ENCODE measurements at places on chromosomes 6 and 20.

DNA sequence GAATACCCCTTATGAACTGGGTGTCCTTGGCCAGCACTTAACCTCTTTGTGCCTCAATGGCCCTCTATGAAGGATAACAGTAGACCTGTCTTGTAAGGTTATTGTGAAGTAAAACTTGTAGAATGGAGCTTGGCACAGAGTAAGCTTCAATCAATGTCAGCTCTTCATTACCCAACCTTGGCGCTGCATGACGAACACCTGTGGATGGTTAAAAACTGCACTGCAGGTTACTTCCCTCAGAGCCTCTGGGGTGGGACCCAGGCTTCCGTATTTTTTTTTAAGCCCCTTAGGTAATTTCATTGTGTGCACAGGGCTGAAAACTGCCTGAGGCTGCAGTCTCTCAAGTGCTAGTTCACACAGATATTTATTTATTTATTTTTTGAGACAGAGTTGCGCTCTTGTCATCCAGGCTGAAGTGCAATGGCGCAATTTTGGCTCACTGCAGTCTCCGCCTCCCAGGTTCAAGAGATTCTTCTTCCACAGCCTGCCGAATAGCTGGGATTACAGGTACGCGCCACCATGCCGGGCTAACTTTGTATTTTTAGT is 42.8 kb upstream of the SLC23A2 start:
- H3K27me3 ChIP-seq: peaks cover 2% of the 10 kb centered on the region
- H3K36me3 ChIP-seq: peaks cover 5% of the 10 kb centered on the region
- no peak overlapping the region for H3K27ac ChIP-seq
- no peak overlapping the region for H3K4me3 ChIP-seq
- peaks cover 16% of the 10 kb centered on the region for H3K4me1 ChIP-seq
- DNase-seq: no peak

GRCh38 chr6:150410906-150411305 is 42.1 kb downstream of the IYD start:
- H3K27me3 ChIP-seq: peaks cover 16% of the 10 kb centered on the region
- no peak overlapping the region for H3K4me3 ChIP-seq
- no peak for DNase-seq
- H3K27ac ChIP-seq: no peak overlapping the region

DNA sequence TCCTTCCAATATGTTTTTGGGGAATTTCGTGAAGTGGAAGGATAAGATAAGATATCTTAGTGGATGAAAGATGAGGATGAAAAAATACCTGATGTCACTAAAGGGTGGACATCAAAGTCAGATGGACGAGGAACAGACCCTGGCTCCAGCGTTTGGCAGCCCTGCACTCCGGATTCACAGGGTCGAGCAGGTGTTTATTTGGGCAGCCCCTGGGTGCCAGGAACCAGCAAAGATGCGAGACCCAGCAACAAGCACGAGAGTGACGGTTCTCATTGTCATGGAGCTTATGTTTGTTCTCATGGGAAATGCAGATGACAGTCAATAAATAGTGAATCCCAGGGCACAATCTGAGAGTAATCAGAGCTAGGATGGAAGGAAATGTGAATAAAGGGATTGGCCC is 131.1 kb downstream of the PHACTR3 start:
- no peak for DNase-seq
- no peaks in the 10 kb centered on the region for H3K36me3 ChIP-seq
- H3K4me3 ChIP-seq: no peak overlapping the region
- H3K27me3 ChIP-seq: no peaks in the 10 kb centered on the region

DNA sequence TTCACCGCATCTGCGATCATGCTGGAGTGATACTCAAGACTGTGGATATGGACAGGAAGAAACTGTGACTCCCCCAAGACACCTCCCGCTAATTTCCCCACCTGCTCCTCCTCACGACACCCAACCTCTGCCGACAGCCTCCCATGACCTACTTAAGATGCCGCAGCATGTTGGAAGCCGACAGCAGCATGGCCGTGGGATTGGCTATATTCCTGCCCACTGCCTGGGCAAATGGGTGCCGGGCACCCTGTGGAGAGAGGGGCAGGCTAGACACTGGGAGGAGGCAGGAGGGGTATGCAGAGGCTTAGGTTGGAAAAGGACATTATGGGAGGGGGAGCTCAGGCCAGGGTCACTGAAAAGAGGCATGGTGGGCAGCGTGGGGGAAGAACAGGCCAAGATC is 4.5 kb downstream of the IDH3B start:
- peaks cover 30% of the 10 kb centered on the region for H3K4me1 ChIP-seq
- H3K36me3 ChIP-seq: peaks cover 45% of the 10 kb centered on the region
- H3K4me3 ChIP-seq: no peak overlapping the region
- peaks cover 8% of the 10 kb centered on the region for H3K27me3 ChIP-seq

DNA sequence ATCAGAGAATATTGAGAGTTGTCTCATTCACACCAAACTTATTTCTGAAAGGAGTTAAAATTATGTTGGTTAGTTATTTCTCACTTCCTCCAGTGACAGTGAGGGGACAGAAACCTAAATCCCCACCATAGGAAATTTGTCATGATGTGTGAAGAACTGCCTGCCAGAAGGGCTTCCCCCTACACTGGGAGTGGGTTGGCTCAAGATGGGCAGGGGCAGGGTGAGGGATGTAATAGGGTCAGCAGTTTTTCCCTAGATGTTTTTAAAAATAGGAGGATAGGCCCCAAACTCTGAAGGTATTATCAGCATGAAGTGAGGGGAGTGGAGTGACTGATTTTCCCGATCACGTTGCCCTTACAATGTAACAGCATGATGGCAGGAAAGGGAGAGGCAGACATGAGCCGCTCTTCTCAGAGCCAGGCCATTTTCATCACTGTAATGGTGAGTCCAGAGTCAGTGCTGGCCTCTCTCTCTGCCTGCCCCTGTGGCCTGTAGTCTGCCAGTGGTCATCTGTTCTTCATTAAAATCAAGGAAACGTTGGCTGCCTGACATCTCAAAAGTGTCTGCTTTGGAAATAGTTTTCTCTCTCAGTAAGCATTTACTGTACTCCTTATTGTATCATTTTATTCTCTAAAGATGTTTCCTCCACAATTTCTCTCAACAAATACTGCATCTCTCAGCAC is 59.8 kb upstream of the SYNJ2 start:
- H3K27ac ChIP-seq: no peak overlapping the region
- H3K4me1 ChIP-seq: no peaks in the 10 kb centered on the region
- peaks cover 45% of the 10 kb centered on the region for H3K36me3 ChIP-seq

- no peaks in the 10 kb centered on the region for H3K36me3 ChIP-seq
- no peak overlapping the region for H3K27ac ChIP-seq
- no peak for DNase-seq
- H3K4me1 ChIP-seq: no peaks in the 10 kb centered on the region
- H3K4me3 ChIP-seq: no peak overlapping the region
- H3K27me3 ChIP-seq: peaks cover 7% of the 10 kb centered on the region
Observed at GRCh38 chr20:4195499-4195898, 180.1 kb upstream of the RNF24 start.

- H3K27ac ChIP-seq: no peak overlapping the region
- DNase-seq: no peak
- peaks cover 12% of the 10 kb centered on the region for H3K27me3 ChIP-seq
Observed at GRCh38 chr6:158545043-158545966, 14.6 kb upstream of the TMEM181 start.

- H3K4me3 ChIP-seq: no peak overlapping the region
- peaks cover 4% of the 10 kb centered on the region for H3K4me1 ChIP-seq
- no peak overlapping the region for H3K27ac ChIP-seq
- no peaks in the 10 kb centered on the region for H3K36me3 ChIP-seq
Observed at GRCh38 chr6:7048894-7049293, 58.9 kb upstream of the RREB1 start.

DNA sequence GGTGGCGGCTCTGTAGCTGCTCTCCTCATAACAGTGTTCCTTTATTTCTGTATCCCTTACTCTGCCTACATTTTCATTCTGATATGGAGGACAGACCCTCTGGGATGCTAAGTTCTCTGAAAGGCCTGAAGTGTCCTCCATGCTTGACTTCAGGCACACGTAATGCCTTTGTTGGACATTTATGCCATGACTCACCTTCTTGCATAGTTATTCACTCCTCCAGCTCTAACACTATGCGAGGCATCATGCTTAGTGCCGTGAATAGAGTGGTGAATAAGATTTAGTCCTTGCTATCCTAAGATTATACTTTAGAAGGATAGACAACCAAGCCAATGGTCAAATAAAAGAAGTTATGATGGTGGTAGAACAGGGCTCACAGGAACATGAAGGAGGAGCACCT is 760.9 kb upstream of the FLRT3 start:
- no peaks in the 10 kb centered on the region for H3K4me1 ChIP-seq
- DNase-seq: no peak
- no peak overlapping the region for H3K4me3 ChIP-seq

- peaks cover 2% of the 10 kb centered on the region for H3K27me3 ChIP-seq
- DNase-seq: no peak
- no peak overlapping the region for H3K27ac ChIP-seq
- H3K36me3 ChIP-seq: no peaks in the 10 kb centered on the region
- H3K4me1 ChIP-seq: peaks cover 7% of the 10 kb centered on the region
Observed at GRCh38 chr20:62557999-62558408, 82.2 kb upstream of the GATA5 start.

GRCh38 chr6:143966312-143966711 is 41.7 kb downstream of the PLAGL1 start:
- H3K27ac ChIP-seq: no peak overlapping the region
- H3K27me3 ChIP-seq: peaks cover 2% of the 10 kb centered on the region
- H3K36me3 ChIP-seq: no peaks in the 10 kb centered on the region
- H3K4me3 ChIP-seq: no peak overlapping the region
- peaks cover 17% of the 10 kb centered on the region for H3K4me1 ChIP-seq

DNA sequence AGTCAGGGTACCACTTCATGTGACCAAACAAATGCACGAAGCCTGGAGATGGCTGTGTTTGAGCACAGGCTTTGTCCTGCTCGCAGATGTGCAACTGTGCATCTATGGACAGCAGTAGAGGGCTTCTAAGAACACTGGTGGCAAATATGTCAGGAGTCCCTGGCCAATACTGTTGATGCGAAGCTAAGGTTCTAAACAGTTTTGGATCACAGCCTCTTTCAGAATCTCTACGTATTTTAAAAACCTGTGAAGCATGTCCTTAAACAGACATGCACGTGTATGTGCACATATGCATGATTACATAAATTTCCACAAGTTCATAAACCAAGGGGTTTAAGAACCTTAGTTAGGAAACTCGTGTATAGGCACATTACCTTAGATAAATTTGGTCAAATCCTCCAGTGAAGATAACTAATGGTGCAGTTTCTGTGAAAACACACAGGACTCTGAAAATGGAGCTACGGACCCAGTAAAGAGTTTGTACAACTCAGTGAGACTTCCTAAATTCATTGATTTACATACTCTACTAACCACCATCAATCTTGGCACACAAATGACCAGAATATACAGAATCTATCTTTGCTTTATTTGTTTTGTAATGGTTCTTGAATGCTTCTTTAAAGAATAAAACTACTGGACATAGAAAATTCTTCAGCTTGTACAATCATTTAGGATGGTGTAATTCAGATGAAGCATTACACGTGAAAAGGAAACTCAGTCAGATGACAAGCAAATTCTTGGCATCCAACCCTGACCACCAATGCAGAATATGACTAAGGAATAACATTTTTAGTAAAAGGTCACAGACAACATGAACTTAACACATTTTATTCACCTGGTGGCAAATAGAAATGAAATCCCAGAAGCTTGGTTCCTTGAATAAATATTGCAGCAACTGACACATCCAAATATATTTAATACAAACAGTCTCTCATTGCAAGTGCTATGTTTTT is 27.4 kb downstream of the KCNQ5 start:
- no peak overlapping the region for H3K27ac ChIP-seq
- no peaks in the 10 kb centered on the region for H3K4me1 ChIP-seq
- DNase-seq: no peak
- peaks cover 1% of the 10 kb centered on the region for H3K27me3 ChIP-seq
- no peak overlapping the region for H3K4me3 ChIP-seq
- no peaks in the 10 kb centered on the region for H3K36me3 ChIP-seq

GRCh38 chr6:138289739-138290138 is 71.4 kb upstream of the PBOV1 start:
- no peak for DNase-seq
- no peaks in the 10 kb centered on the region for H3K27me3 ChIP-seq
- H3K27ac ChIP-seq: no peak overlapping the region
- no peaks in the 10 kb centered on the region for H3K4me1 ChIP-seq
- no peak overlapping the region for H3K4me3 ChIP-seq
- H3K36me3 ChIP-seq: no peaks in the 10 kb centered on the region

GRCh38 chr6:71294121-71294523 is 5.5 kb downstream of the OGFRL1 start:
- peaks cover 36% of the 10 kb centered on the region for H3K36me3 ChIP-seq
- peaks cover 2% of the 10 kb centered on the region for H3K27me3 ChIP-seq
- no peak overlapping the region for H3K27ac ChIP-seq
- DNase-seq: no peak
- H3K4me3 ChIP-seq: no peak overlapping the region
- peaks cover 31% of the 10 kb centered on the region for H3K4me1 ChIP-seq

Data from immature natural killer cell (primary cell).